ENCODE measurements at places on chromosomes 1 and 21.

GRCh38 chr1:216178281-216178680, 245.0 kb downstream of the USH2A start:
- no peak for DNase-seq

- no peak for DNase-seq
Observed at GRCh38 chr1:25797939-25798338, 2.1 kb upstream of the SELENON start.

DNA sequence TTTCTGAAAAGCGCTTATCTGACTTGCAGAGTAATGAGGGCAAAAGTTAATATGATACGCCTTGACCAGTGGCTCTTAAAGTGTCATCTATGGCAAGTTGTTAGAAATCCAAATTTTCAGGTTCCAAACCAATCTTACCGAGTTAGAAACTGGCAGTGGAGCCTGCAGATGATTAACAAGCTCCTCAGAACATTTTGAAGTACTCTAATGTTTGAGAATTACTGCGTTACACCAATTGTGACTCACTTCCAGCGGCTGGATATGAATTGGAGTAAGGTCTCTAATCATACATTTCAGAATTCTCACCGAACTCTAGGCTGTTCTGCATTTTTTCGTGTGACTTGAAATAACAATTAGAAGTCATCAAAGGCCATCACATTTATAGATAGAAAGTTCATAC, 73.5 kb upstream of the TMPRSS15 start:
- no peak for DNase-seq

GRCh38 chr1:184647471-184647870, 107.2 kb downstream of the EDEM3 start:
- no peak for DNase-seq

Data from stimulated activated CD8-positive, alpha-beta memory T cell treated with anti-CD3 and anti-CD28 coated beads, Interleukin-2, amount 100 ng/mL, for 1 hour (primary cell).